ENCODE measurements at places on chromosomes 4 and X.

GRCh38 chr4:108336076-108336475 lies 167.3 kb upstream of the LEF1 start:
- DNase-seq: no peak

- DNase-seq: no peak
Measured at GRCh38 chr4:73053974-73054480, 15.5 kb downstream of the COX18 start.

DNA sequence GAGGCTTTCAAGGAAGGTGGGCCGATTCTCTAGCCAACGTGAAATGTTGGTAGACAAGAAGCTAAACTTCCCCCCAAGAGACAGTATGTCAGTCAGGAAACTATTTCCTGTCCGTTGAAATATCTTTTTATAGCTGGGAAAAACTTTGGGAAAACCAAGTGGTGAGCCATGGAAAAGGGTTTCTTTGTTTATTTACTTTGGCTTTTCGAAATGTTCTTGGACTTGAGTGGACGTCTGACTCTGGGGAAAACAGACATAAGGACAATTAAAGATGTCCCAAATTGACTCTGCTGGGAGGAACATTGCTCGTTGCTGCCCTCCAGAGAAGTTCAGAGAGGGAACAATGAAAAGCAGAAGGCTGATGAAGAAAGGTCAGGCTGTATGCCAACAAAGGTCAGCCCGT lies 295.4 kb downstream of the RAPGEF2 start:
- no peak for DNase-seq

GRCh38 chr4:185920691-185921260 lies 108.8 kb upstream of the SORBS2 start:
- no peak for DNase-seq

GRCh38 chr4:54683616-54684346 lies 26.0 kb downstream of the KIT start:
- no peak for DNase-seq

GRCh38 chr4:159159611-159160010 lies 56.7 kb downstream of the RAPGEF2 start:
- DNase-seq: no peak

DNA sequence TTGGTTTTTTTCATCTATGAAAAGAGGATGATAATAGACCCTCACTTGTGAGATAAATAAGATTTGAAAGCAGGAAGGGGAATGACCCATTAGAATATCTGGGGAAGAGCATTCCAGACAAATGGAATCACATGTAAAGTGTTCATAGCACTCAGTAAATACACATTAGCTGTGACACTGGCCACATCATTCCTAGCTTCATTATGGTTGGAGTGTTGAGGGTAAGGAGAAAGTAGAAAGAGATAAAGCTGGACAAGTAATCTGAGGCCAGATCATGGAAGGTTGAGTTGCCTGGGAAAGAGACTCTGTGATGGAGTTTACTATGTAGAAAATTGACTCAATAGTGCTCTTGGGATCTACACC lies 6.9 kb upstream of the PGRMC1 start:
- DNase-seq: no peak

DNA sequence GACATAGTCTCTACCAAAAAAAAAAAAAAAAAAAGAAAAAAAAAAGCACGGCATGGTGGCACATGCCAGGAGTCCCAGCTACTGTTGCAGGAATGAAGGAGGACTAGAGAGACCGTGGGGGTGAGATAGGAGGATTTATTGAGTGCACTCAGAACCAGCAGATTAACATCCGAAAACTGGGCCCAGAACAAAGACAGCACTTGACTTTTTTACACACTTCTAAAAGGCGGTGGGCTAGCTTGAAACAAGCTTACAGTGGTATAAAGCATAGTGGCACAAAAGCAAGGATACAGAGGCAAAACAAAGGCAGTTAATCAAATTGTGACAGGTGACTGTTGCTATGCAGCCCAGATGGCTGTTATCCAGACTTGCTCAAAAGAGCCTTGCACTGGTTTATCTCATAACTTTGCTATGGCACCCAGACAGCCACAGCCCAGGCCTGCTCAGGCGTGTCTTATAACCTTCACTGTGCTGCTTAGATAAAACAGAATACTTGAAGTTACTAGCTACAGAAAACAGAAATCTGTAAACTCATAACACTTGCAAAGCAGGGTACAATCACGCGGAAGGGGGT lies 9.9 kb upstream of the PI4K2B start:
- DNase-seq: peak; percentile 2

DNA sequence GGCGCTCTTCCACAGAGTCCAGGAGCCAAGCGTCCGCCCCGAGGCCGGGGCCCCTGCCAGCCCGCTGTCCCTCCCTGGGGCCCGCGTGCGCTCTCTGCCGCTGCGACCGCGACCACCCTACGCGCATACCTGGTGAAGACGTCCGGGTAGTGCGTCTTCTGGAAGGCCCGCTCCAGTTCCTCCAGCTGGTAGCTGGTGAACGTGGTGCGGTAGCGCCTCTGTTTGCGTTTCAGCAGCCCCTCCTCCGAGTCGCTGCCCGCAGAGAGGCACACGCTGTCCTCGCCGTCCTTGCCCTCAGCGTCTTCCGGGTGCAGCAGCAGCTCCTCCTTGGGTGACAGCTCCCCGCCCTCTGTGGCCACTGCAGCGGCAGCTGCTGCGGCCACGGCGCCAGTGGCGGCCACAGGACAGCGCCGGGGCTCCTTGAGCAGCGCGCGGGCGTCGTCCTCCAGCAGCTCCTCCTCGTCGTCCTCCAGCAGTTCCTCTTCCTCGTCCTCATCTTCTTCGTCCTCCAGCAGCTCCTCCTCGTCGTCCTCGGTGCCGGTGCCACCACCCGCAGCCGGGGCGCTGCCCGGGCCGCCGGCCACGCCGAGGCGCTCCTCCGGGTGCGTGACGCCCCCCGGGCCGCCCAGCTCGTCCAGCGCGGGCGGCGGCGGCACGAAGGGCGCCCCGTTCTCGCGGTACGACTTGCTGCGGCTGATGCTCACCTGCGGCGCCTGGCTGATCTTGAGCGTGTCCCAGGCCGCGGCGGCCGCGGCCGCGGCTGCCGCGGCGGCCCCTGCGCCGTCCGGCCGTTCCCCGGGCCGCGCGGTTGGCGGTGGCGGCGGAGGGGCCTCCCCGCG lies 2.8 kb downstream of the ARX start:
- DNase-seq: no peak

DNA sequence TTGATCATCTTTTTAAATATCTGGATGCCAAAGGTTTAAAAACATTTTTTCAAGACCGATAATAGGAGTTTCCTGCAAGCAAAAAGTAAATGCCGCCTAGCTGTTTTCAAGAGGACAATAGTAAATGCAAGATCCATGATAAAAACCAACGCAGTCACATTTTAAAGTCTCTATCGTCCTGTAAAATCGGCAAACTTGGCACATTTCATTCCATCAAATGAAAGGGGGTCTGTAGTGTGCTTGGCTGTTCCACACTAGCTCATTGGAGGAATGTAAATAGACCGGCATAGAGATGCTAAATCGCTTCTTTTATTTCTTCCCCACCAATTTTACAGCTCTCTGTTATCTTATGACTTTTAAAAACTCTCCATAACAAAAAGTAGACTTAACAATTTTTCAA lies 202.2 kb downstream of the NLGN4X start:
- no peak for DNase-seq

DNA sequence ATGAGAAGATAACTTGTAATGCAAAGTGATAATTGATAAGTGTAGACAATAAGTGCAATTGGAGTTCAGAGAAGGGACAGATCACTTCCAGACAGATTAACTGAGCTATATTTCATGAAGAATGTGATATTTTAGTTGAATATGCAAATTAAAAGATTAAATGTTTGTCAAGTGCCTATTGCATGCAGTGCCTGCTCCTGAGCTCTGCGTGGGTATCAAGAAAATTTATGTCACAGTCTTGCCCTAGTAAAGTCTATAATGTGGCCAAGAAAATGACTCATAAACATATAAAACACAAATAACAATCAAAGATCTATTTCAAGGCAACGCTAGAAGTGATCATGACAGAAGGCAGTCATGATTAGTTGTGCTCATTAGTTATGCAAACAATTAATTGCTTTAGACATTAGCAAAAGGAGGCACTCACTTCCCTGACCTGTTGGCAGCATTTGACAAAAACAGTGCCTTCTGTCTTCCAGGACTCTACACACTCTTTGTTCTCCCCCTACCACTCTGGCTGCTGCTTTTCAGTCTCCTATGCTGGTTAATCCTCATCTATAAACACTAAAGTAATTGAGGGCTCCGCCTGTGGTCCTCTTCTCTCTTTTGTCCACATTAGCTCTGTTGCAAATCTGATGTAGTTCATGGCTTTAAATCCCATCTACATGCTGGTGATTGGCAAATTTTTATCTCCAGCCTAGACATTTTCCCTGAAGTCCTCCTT lies 47.7 kb downstream of the ARHGEF38 start:
- DNase-seq: no peak

DNA sequence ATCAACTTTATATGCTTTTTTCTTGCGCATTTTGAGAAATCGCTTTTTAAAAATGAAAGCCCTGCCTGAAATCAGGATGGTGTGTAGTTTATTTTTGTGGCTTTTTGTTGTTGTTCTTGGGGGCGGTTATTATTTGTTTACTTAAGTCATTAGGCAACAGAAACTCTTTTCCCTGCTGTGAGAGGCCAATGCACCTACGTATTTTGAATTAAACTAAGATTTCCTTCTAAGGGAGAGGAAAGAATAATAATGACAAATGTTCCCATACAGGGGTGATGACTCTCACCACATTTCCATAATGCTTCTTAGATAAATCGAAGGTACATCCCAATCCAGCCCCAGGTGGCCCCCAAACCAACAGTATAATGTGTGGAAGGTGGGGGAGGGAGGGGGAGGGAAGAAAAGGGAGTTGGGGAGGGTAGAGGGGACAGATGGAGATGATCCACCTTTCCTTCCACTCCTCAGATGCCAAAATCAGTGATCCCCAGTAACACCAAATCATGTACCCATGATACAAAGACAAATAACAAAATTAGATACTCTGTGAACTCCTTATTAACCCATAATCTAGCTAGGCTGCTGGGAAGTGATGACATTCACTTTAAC lies 39.6 kb downstream of the ZNF827 start:
- no peak for DNase-seq

GRCh38 chrX:482192-482701 lies 95.5 kb upstream of the PPP2R3B start:
- no peak for DNase-seq

DNA sequence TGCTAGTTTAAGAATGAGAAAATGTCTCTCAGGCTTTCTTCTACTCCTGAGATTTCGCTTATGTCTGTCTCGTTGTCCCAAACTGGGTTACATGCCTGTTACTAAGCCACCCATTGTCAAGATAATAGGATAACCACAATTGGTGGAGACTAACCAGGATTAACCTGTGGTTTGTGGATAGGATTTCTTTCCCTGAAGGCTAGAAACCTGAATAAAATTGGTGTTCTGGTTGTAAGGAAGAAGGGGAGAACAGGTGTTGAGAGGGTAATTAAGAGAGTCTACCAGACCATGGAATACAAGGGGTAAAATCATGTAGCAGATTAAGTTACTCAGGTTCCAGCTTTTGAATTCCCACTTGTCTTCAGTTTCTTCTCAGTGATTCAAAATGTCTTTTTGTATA lies 225.4 kb downstream of the CPE start:
- no peak for DNase-seq

All from NCI-H526 (cell line).